Activated CD8-positive, alpha-beta memory T cell treated with anti-CD3 and anti-CD28 coated beads, Interleukin-2, amount 10 ng/mL, durations not matched to agents 7 days and 5 days (primary cell): ENCODE measurements at places on chromosomes 3 and 15. TPM values are rescaled to one million over a fixed set of nuclear protein-coding genes. Genes with fewer than 3 reads are reported as not detected.

The TICRR gene
- total RNA-seq, result 30.8 TPM

The CLEC3B gene
- total RNA-seq, result not detected

The CACNA2D2 gene
- 1.1 TPM for total RNA-seq

- H3K36me3 ChIP-seq, result no peaks in the 10 kb centered on the region
- H3K27ac ChIP-seq, result no peak overlapping the region
- H3K4me1 ChIP-seq, result no peaks in the 10 kb centered on the region
- no peak for DNase-seq
- H3K27me3 ChIP-seq, result no peaks in the 10 kb centered on the region
Measured at GRCh38 chr3:165874663-165875489, 37.7 kb upstream of the BCHE start.

DNA sequence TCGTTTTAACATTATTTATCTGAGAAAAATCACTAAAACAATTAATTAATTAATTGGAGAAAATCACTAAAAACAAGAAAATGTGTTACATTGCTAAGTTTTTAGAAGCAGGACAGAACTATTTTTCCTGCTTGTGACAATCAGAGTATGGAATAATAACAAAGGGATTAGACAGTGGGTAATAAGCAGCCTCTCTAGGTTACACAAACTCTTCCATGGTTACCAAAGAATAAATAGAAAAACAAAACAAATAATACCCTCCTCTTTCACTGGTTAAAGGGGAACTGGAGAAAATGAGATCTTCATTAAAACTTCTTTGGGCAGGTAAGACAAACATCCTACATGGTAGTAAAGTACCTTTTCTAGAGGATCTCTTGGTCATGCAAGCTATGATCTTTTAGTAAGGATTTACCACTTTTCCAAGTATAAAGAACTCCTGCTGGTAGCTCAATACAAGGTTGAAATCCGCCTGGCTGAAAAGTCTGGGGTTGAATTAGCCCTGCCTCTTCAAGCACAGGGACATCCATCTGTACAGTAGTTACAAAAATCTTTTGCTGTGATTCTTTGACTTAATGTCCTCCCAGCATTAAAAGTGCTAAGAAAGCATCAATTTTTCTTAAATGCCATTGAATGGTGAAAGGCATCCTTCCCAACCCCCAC lies 2.5 kb upstream of the PLCH1 start:
- H3K4me1 ChIP-seq, result peaks cover 19% of the 10 kb centered on the region
- H3K27ac ChIP-seq, result no peak overlapping the region
- DNase-seq, result no peak
- no peak overlapping the region for H3K4me3 ChIP-seq
- peaks cover 56% of the 10 kb centered on the region for H3K27me3 ChIP-seq
